ENCODE measurements at places on chromosomes 16 and 17.
A peak's percentile ranks its signal among the peaks of the same experiment; 100 is the strongest.

DNA sequence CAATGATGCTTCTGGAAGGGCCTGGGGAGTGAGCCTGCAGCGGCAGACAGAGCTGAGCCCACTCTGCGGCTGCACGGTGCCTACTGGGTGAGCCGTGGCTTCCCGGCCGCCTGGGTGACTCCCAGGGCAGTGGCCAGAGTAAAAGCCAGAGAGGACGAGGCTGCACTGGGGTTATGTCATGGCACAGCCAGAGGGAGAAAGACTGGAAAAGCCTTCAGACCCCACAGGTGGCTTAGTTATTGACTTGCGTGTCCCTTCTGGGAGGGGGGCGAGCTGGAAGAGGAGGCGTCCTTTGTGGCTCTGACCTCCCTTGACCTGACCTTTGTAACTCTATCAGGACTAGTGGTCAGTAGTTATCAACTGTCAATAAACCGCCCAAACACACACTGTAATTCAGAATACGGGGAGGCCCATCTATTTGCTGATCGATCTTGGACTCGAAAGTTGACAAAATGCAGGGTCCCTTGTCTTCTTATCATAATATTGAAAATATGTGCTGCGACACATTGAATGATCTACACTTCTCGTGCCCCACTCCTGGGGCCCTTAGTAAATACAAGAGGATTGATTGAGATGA is 385.9 kb upstream of the ZFHX3 start:
- no peak for DNase-seq

DNA sequence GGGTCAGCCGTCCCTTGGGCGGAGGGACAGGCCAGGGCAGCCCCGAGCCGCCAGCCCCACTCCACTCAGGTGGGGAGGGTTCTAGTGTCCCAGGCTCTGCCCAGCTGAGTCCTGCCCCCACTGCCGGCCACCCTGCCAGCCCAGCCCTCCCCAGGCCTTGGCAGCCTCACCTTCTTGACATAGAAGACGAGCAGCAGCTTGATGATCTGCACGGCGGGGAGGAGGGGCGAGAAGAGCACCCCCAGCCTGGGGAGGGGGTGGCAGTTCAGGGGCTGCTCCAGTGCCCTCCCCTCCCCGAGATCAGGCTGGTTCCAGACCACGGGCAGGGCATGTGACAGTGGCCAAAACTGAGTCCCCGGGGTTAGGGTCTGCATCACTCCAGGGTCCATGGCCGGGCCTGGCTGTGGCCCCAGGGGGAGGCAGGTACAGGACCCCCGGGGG is 9.7 kb downstream of the TMC6 start:
- DNase-seq = no peak

- DNase-seq = no peak
These were observed 60.3 kb upstream of the LHX1 start for GRCh38 chr17:36876966-36877365.

DNA sequence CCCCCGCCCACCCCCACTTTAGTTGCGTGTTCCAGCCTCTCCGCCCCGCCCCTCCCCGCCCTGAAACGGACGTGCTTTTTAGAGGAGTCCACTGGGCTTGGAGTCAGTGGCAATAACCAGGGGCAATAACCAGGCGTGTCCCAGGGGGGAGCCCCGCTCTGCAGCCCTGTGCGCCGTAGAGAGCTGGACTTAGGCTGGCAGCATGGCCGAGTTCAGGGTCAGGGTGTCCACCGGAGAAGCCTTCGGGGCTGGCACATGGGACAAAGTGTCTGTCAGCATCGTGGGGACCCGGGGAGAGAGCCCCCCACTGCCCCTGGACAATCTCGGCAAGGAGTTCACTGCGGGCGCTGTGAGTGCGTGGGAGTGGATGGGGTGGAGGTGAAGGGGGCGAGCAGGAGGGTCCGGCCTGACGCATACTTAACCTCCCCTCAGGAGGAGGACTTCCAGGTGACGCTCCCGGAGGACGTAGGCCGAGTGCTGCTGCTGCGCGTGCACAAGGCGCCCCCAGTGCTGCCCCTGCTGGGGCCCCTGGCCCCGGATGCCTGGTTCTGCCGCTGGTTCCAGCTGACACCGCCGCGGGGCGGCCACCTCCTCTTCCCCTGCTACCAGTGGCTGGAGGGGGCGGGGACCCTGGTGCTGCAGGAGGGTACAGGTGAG is at the start of gene ALOX15B:
Gene ALOX15B, plus strand, starts transcription at position 106 of the 657 bp plus-strand sequence. Its CDS starts 97 bp downstream, at position 203.
- DNase-seq = peak; percentile 80

GRCh38 chr16:18809165-18809564 is 7.8 kb upstream of the ARL6IP1 start:
- DNase-seq = no peak

DNA sequence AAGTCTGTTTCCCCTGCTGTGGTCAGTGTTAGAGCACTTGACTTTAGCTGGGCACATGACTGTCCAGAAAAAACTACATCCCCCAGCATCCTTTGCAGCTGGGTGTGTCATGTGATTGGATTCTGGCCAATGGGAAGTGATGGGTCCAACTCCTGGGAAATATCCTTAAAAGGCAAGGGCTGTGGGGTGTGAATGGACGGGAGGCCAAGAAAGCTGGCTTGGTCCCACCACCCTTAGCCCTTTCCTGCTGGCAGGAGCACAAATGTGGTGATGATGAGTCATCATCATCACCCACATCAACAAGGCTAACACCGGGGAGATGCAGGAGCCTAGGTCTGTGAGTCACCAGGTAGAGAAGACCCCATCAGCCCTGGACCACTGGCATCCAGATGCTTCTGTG is 341.7 kb downstream of the C16orf95 start:
- no peak for DNase-seq

GRCh38 chr17:66507103-66507923 is 204.9 kb downstream of the PRKCA start:
- no peak for DNase-seq

GRCh38 chr16:67000384-67001351 is 12.3 kb downstream of the CES4A start:
- no peak for DNase-seq

GRCh38 chr16:66266436-66267291 is 99.8 kb upstream of the CDH5 start:
- peak; percentile 90 for DNase-seq

- DNase-seq = no peak
These were observed 817 bp downstream of the ITGB4 start for GRCh38 chr17:75722076-75722475.

GRCh38 chr16:1426734-1427471 is 4.0 kb upstream of the PERCC1 start:
- DNase-seq = no peak

DNA sequence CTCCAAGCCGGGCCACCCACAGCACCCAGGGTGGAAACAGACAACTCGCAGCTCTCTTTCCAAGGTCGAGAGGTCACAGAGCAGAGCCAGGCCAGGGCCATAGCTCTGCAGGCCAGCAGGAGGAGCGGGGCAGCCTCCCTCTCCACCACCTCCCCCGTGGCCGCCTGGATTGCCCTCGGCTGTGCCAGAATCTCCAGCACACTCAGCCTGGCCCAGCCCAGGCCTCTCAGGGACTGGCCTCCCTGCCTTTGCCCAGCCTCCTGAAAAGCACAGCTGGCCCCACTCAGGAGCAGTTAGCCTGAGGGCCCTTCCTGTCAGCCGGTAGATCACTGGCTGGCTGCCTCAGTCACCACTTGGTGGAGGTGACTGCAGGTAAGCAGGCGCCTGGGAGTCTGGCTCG is 85.8 kb upstream of the SEC14L1 start:
- no peak for DNase-seq

DNA sequence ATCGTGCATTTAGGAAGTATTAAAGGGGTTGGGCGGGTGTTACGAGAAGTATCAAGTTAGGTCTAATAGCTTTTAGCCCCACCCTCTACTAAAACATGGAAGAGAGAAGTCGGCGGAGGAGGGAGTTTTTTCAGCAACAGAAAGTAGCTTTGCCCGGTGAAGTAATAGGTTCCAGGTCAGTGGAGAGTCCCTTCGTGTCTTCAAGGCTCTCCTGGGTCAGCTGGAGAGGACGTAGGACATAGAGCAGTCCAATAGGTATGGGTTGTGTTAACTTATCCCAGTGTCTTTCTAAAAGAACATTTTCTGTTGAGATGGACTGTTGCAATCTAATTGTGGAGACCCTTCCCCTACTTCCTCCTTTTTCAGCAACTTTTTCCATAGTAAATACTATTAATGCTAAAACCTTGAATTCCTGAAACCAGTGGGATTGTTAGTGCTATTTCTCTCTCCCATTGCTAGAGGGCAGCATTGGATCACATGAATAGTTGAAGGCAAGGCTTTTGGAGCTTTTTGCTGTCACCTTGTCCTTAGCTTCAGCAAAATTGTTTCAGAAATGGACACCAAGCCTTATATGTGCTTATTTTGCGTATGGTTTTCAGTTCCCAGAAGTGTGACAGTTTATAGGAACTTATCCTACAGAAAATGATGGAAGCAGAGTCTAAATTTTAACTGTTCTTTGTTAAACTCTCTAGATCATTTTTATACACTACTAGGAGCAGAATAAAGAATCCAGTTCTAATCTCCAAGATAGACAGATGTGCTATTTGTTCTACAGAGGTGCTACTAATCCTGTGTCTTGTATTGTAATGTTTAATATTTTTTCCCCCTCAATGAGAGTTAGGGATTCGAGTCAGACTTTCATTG is 38.4 kb downstream of the UTP18 start:
- DNase-seq = no peak

GRCh38 chr16:83847371-83848225 is 39.8 kb downstream of the HSBP1 start:
- DNase-seq = no peak

- DNase-seq = no peak
These were observed 25.6 kb downstream of the GAS7 start for GRCh38 chr17:10172778-10173177.

- DNase-seq = no peak
These were observed 185.6 kb upstream of the CPHXL start for GRCh38 chr16:75911896-75912295.

DNA sequence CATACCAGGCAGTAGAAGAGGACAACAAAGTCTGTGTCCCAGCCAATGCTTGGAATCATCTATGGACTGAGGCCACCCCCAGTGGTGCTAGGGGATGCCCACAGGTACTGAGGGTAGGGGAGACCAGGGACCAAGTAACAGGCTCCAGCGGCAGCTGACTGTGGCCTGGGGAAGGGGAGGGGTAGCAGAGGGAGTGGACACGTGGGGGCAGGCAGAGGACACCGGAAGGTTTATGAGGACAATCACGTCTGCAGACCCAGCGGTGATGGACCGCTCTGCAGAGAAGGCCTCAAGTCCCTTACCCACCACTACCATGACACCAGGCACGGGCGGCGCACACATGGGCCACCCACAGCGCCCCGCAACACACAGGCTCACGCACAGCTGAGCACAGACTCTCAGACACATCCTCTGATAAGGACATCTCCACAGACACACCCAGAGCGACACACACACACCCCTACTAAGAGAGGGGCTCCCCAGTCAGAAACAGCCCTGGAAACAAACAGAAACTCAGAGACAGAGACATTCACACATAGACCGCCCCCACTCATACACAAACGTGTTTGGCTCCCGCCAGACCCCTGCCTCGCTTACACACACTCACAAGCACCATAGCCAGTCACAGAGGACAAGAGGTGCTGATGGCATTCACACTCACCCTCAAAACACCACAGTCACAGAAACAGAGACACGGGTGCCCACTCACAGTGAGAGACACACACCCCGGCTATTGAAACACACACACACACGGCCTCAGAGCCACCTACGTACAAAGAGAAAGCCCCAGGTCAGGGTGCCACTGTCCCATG is 35.8 kb downstream of the SRCIN1 start:
- no peak for DNase-seq

GRCh38 chr17:7831233-7831632 is 2.8 kb upstream of the KDM6B start:
- no peak for DNase-seq

- no peak for DNase-seq
These were observed 219.9 kb upstream of the NLRP1 start for GRCh38 chr17:5804251-5804650.

DNA sequence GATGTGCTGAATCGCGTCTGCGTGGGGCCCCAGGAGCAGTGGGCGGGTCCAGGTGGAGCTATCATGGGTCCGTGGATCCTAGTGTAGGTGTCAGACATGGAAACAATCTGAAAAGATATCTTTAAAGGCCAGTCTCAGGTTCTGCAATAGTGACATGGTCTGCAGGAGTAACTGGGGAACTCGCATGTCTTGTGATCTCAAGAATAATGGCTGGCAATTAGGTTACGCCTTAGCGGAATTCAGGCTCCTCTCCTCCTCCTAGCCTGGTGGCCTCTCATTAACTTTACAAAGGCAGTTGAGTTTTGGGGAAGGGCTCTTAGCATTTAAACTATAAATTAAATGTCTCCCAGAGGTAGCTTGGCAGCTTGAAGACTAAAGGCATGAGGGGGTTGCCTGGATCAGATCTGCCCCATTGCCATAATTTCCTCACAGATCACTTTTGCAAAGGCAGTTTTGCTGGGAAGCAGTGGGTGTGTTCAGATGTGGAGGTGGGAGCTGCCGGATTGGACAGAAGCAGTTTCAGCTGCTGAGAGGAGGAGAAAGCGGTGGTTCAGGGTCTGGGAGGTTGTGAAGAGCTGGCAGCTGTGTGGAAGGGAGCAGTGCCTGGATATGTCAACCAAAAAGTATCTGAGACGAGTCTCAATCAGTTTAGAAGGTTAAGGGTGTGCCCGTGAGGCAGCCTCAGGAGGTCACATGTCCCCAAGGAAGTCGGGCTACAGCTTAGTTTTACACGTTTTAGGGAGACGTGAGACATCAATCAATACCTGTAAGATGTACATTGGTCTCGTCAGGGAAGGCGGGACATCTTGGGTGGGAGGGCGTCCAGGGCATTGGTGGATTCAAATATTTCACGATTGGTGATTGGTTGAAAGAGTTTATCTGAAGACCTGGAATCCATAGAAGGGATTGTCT is 2.7 kb downstream of the TBCD start:
- no peak for DNase-seq

DNA sequence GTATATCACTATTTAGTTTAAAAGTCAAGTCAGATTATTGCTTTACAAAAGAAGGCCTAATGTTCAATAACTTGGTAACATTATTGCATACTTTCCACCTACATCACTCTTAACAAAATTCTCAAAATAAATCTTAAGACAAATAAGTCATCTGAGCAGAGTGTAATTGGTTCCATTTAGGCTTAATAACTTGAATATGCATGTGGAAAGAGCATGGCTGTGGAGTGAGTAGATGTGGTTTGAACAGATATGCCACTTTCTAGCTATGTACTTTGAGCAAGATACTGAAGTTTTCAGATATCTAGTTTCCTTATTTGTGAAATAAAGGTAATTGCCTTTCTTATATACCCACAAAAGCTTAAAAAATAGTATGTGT is 6.7 kb upstream of the EVI2A start:
- no peak for DNase-seq

DNA sequence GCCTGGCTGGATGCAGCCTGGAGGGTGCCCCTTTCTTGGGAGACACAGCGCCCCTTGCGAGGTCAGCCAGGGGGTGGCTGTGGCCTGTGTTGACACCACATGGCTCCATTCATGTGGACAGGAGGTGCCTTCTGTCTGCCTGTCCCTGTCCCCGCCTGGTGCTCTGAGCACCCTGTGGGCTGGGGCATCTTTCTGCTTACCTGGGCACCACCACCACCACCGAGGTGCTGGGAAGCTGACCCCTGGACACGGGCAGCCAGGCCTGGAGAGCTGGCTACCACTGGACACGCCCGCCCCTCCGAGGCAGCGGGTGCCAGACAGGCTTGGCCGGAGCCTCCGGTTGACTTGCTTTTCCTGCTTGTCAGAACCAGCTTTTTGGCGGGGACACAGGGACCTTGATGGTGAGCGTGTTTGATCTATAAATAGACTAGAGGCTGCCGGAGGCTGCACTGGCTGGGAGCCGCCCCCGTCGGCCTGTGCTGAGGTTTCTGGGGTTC is 121.3 kb upstream of the GSE1 start:
- no peak for DNase-seq

- DNase-seq = no peak
These were observed 13.8 kb upstream of the ABCC3 start for GRCh38 chr17:50620858-50621257.

All from vagina (tissue), 2 donors.